ENCODE measurements at places on chromosomes 3 and 15.

- no peak for DNase-seq
Observed at GRCh38 chr3:150848864-150849263, 56.4 kb downstream of the MINDY4B start.

DNA sequence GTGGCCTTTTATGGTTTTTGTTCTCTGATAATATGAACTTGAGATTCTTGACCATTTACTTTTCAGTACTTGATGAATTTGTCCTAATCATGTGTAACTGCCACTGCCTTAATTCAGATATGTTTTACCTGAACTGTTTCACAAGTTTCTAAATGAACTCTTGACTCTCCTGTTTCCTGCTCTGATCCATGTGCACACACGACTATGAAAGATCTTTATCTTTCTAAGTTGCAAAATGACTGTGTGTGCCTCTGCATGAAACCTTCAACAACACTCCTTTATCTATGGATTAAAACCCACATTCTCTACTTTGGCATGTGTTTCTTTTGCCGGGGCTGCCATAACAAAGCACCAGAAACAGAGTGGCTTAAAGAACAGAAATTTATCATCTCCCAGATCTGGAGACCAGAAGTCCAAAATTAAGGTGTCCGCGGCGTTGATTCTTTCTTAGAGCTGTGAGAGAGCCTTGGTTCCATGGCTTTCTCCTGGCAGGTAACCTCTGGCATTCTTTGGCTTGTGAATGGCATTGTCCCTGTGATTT is 275.0 kb downstream of the ADAMTSL3 start:
- peak; percentile 25 for DNase-seq

DNA sequence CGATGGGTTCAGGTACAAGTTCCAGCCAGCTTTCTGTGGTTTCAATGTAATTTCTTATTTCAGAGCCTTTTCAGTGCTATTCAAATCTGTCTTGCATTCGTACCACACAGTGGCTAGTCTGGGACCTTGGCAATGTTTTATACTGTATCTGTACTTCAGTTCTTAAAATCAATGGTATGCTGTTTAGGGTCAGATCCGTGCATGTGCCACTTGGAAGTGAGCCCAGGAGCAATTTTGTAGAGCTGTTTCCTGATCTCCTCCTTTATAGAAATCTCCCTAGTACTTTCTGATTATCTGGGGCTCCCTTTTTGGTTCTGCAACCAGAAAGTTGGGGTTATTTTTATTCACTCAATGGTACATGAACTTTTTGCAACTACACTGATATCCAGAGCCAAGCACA is 59.5 kb upstream of the NDUFB4 start:
- no peak for DNase-seq

- no peak for DNase-seq
Observed at GRCh38 chr15:81297603-81298575, 26.1 kb downstream of the STARD5 start.

DNA sequence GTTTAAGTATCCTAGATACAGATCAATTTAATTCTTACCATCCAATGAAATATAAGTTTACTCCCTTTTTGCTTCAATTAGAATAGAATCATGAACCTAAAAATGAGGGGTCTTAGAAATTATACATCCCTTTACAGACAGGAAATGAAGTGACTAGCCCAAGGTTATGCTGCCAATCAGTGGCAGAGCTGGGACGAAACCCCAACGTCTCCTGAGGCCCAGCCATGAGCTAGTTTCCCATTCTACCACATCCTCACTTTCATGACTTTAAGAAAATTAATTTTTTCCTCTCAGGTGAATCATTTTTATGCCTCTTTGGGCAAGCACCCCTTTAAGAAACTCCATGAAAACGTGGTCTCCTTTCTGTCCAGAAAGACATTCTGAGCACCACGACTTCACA is 11.2 kb downstream of the LRIG1 start:
- DNase-seq = no peak

GRCh38 chr3:143977341-143978262 is 6.0 kb downstream of the DIPK2A start:
- DNase-seq = peak; percentile 62

DNA sequence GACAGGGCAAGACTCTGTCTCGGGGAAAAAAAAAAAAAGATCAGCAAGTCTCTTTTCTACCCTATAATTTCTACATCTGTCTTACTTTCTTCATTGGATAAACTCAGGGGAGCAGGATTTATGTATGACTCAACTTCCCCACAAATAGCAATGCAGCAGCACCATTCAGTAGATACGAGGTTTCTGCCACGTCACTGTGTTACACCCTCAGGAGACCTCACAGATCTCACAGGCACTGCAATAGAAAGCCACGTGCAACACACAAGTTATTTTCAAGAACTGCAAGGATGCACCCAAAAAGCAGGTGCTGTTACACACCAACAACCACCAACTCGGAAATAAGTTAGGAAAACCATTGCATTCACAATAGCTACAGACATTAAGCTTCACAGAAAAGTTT is 30.2 kb downstream of the TSPAN3 start:
- no peak for DNase-seq

DNA sequence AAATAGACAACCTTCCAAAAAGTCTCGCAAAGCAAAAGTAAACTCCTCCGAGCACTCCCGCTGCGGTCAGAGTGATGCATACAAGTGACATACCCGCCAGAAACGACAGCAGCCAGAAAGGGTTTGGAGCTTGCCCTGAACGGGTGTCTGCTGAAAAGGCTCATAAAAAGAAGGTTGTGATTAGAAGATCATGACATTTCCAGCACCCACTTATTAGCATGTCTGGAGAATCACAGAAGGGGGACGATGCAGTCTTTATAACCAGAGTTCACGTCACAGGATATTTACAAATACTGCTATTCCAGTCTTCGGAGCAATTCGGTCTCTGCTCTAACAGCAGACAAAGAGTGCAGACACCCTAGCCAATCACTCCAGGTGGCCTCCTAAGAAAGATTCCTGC is 59.1 kb upstream of the FRMD4B start:
- DNase-seq = no peak

DNA sequence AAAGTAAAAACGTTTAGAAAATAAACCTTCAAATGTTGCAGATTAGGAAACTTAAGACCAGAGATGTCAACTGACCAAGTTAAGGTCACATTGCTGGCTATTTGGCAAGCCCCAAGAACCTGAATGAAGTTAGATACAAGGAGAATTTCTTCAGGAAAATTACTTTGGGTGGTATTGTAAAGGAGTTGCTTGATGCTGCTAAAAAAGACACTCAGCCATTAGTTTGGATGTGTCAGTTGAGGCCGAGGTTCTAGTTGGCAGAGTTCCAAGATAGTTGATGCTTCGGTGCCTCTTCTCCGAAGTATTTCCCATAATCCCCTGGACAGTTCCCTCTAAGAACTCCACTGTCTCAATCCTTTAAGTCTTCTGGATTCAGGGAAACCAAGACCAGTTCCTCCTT is 24.3 kb downstream of the SIAH2 start:
- DNase-seq = peak; percentile 56

- no peak for DNase-seq
Observed at GRCh38 chr15:64731805-64732151, 43.6 kb downstream of the RBPMS2 start.

- DNase-seq = peak; percentile 68
Observed at GRCh38 chr15:78808550-78808949, 2.7 kb downstream of the ADAMTS7 start.

GRCh38 chr3:156843071-156843808 is 17.1 kb downstream of the LEKR1 start:
- peak; percentile 9 for DNase-seq

DNA sequence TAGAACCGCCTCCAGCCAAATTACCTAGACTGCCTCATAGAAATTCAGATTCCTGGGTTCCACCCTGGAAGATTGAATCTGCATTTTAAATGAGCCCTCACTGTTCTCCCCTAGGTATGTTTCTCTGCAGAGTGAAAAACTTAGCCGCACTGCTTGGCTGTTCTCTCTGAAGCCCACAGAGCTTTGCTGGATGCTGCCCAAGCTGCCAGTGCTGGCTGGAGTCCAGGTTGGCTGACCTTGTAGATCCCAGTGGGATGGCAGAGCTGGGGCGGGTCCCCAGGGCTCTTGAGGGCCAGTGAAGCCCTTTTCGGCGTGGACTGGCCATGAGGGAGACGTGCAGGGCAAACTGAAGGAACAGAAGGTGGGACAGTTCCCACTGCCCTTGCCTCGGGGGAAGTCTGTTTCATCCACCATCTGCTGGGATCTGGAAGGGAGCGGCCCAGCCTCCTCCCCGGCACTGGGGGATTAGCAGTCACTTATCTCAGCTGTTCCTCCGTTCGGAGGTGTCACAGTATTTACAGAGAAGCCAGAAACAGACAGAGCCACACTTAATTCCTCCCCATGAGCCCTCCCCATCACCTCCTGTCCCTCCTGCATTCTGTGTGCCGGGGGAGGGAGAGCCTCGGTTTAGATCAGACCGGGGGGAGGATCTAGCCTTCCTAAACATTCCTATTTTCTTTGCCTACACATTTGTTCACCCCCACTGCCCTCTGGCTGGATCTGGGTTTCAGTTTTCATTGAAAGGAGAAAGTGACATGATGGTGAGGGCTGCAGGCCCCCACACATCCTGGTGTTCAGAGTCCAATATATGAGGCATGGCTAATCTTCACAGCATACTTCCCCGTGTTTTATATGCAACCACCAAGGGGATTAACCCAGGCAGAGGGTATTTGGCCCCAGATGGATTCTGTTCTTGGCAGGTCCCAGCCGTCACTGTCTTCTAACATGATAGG is 4.1 kb upstream of the ACTC1 start:
- no peak for DNase-seq

DNA sequence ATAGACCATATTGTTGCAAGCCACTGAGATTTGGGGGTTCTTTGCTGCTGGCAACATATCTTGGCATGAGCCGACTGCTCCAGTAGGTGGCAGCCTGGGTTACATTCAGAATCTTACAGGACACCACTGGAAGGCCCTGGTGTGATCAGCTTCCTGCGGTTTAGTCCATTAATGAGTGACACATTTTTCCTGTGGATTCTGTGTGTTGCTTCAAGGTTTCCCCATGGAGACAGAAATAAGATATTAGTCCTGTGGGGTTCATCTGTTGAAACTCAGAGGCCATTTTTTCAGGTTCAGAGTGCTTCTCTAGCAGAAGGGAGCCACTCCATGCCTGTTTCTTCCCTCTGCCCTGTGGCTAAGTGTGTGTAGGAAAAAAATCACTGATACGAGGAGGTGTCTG is 116.2 kb downstream of the MFSD1 start:
- peak; percentile 83 for DNase-seq

DNA sequence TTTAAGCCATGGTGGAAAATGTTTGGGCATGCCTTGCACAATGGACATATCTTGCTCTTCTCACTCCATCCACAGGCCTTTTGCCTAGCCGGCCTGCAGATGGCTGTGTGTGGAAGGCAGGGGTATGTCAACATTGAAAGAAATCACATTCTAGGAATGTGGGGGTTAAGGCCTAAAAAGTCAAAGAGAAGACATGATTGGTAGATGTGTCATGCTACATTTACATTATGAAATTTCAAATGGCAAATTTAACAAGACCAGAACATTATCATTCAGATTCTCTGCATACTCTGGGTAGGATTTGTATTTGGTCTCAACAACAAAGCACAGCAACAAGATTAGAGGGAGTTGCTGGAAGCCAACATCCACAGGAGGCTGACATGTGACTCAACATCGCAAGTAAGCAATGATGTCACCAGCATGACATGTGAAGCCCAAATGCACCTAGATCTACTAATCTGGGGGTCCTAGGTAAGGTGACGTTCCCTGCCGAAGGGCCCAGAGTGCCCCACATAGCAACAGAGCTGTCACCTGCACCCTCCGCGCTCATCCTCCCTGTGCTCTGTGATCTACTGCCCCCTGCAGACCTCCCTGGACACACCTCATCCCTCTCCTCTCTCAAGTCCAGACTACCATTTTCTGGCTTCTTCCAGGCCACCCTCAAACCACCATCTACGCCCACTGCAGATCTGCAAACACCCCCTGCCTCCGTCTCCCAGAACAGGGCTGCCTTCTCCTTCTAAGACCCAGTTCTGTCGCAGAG is 39.4 kb downstream of the CLDN18 start:
- peak; percentile 92 for DNase-seq

GRCh38 chr3:140277886-140278285 is 342.9 kb downstream of the CLSTN2 start:
- DNase-seq = no peak

DNA sequence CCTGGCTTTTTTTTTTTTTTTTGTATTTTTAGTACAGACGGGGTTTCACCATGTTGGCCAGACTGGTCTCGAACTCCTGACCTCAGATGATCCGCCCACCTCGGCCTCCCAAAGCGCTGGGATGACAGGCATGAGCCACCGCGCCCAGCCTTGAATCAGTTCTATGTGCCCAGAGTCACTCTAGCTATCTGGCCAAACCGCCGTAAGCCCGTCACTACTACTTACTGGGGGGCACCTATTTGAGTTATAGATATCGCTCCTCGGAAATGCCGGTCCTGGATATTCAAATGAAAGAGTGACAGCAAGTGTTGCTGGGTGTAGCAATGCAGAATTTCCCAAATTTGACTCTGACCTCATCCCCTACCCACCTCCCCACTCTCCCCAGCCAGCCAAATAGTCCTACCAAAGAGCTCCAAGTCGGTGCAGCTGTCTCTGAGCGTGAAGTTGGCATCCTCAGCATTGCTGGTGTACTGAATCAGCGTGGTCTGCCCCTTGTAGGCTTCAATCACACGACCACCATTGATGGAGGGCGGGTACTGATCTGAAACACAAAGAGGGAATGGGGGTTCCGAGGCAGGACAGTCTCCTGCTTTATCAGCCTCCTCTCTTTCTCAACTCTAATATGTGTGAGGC is 38.1 kb downstream of the MUC20 start:
- no peak for DNase-seq

GRCh38 chr15:56760186-56760585 is 26.9 kb upstream of the ZNF280D start:
- peak; percentile 80 for DNase-seq

DNA sequence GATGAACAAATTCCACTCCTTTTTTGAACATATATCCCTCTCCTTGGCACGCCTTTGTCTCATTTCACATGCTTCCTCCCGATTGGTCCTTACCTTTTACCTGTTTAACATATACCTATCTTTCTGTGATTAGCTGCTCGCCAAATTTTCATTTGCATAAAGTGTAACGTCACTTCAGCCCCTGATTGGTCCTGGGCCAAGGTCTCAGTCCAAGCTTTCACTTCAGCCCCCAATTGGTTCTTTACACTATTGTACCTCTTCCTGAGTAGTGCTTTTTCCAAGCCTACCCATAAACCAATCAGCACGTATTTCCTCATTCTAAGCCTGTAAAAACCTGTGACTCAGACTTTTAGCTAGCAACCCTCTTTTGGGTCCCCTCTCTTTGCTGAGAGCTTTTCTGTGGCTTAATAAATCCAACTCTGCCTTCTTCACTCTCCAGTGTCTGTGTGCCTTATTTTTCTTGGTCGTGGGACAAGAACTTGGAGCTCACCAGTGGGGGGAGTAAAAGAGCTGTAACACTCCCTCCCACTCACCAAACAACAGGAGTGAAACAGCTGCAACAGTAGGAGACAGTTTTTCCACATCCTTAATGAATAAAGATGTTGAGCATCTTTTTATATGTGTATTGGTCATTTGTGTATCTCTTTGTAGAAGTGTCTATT is 584 bp upstream of the XCR1 start:
- DNase-seq = no peak
